ENCODE measurements at places on chromosomes 5 and 9.
A peak's percentile ranks its signal among the peaks of the same experiment; 100 is the strongest.

GRCh38 chr9:95736370-95736769 is 139.1 kb upstream of the ERCC6L2 start:
- no peak for DNase-seq

DNA sequence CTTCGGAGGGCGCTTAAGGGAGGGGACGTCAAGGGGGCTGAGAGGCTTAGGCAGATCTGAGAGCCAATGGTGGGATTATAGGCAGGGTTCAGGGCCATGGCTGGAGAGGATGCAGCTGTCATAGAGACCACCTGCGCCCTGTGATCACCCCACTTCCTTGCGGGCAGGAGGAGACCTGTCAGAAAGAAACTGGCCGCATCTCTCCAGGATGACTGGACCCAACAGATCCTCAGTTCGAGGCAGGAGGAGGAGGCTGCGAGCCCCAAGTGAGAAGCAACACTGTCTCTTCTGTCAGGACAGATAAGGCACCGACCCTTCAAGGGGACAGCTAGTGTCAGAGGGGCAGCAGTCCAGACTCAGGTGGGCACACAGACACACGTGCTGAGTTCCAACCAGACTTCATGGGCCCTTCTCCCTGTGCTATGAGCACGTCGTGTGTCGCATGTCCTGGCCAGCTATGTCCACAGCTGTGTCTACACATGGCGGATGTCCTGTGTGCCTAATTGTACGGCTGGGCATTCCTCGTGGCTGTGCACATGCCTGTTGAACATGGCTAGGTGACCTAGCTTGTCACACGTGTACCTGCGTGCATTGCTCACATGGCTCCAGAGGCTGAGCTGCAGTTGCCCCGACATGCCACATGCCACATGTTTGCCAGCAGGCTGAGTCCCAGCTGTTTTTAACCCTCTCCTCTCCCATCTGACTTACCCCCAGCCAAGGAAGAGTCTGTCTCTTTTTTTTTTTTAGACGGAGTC is 583 bp upstream of the AQP3 start:
- DNase-seq: peak; percentile 39

DNA sequence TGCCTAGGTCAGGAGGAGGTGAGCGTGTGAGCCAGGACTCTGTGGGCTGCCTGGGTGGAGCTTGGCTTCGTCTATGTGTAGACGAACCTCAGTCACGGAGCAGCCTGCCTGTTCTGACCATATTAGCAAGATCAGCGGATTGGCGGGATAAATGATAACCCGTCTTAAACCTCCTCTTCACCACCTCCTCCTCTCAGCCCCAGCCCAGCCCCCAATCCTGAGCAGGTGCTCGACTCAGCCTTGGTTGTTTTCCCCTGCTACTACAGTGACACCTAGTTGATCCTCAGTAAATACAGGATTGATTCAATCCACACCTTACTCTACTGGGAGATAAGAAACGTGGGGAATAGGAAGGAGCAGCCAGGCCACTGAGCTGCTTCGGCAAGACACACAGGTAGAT is 286.1 kb downstream of the IRX2 start:
- no peak for DNase-seq

DNA sequence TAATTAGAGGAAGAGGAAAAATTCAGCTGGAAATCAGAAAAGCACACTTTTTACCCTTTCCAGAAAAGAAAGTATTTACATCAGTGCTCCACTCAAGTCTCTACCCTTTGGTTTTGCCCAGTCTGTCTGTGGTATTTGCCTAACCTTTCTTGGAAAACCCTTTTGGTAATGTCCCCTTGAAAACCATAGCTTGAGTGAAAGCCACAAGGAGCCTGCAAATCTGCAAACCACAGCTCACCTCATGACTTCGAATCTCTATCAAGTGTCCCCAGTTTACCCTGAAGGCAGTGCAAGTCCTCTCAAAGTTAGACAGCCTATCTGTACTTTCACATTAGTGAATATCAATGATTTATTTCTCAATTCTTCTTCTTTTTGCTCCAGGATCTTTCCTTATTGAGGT is 162.1 kb upstream of the TSLP start:
- DNase-seq: peak; percentile 4

DNA sequence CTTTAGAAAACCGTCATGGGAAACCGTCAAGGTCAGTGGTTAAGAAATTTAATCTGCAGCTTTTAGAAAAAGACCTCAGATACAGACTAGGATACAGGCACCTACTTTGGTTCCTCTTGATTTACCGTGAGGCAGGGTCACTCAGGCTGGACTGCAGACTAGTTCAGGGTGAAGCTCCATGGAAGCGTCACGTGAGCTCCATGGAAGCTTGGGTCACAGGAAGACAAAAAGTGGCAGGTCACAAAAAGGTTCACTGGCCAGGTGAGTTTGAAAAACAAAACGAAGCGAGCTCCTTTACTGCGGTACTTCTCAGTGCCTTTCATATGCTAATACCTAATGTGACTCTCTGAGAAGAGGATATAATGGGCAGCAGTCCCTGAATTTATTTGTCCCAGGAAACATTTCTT is 43.0 kb downstream of the PRRC2B start:
- no peak for DNase-seq

GRCh38 chr5:89020926-89021610 is 138.1 kb upstream of the MEF2C start:
- no peak for DNase-seq

- DNase-seq: no peak
Measured at GRCh38 chr9:92293075-92293354, 482 bp downstream of the IARS1 start.

DNA sequence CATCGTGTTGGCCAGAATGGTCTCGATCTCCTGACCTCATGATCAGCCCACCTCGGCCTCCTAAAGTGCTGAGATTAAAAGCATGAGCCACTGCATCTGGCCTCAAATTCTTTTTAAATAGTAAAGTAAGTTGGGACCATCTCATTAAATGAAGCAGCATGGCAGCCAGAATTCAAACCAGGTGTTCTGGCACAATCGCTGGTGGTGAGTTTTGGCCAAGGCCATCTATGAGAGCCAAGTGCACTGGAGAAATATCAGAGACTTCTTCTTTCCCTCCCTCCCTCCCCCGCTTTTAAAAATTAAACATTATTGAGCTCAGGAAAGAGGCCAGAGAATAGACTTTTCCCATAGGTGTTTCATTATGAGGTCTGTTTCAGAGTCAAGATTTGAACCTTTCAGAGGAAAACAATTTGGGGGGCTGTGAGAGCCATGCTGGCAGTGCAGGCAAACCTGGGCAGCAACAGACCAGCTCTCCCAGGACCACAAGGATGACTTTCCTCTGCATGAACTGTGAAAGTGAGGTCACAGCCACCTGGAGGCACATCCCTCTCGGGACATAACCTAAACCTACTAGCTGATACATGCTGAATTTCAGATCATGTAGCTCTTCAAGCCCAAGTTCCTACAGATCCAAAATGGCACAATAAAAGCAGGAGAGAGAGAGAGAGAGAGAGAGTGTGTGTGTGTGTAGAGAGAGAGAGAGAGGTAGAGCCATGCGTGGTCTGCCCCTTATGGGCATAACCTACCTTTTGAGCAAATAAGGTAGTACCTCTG is 94.6 kb upstream of the DMRT1 start:
- DNase-seq: no peak

- DNase-seq: no peak
Measured at GRCh38 chr9:101047848-101048397, 19.4 kb downstream of the PLPPR1 start.

DNA sequence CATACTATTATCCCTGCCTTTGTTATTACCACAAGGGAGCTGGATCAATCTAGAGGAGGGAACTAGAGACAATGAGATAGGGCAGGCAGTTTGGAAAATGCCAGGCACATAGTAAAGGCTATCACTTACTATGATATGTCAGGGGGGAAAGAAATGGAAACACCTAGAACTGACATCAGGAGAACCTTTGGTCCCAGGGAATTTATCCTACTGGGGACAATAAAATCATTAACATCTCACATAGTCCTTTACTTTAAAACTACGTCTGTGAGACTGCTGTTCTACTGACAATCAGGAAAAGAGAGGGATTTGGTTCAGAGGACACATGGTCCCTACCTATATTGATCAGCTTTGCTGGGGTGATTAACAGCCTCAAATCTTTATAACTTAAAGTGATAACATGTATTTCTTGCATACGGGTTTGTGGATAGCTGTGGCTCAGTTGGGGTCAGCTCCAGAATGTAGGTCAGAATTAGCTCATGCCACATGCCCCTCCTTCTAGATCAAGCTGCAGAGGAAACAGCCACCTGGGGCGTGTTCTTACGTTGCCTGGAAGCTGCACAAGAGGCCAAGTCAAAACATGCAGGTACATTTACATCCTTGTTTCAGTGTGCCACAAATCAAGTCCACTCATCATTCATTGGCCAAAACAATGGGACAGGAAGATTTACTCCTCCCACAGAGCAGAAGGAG is 43.9 kb upstream of the ALDOB start:
- no peak for DNase-seq

GRCh38 chr5:72477644-72478043 is 29.6 kb downstream of the ZNF366 start:
- no peak for DNase-seq

DNA sequence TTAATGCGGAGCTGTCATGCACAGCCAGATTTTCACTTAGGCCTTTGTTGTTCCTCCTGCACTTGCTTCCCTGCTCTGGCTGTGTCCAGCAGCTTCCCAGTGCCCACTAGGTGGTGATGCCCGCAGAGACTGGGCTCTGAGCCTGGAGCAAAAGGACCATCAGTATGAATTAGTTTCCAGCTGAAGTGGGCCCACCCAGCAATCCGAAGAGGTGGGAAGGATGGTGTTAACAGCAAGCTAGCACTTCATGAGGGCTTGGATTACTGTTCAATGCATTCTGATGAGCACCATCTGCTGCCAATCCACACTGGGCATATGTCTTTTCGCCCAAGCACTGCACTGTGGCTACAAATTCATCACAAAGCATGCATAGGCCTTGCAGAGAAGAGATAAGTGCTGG is 459.1 kb downstream of the SPOCK1 start:
- DNase-seq: no peak

DNA sequence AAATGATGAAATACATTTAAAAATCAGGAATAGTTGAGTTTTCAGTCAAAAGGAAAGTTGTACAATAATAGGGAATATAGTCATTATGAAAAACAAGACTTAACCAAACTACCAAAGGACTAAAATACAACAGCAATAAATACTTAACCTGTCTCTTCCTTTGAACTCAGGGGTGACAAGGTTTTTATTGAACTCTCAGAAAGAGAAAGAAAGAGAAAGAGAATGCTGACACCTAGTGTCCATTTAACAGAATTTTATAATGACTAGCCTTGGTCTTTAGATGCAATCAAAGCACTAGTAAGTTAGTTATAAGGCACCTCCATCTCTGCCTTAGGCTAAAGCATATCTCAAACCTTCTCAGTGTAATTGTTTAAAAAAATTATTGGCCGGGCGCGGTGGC is 47.5 kb downstream of the UIMC1 start:
- peak; percentile 30 for DNase-seq

DNA sequence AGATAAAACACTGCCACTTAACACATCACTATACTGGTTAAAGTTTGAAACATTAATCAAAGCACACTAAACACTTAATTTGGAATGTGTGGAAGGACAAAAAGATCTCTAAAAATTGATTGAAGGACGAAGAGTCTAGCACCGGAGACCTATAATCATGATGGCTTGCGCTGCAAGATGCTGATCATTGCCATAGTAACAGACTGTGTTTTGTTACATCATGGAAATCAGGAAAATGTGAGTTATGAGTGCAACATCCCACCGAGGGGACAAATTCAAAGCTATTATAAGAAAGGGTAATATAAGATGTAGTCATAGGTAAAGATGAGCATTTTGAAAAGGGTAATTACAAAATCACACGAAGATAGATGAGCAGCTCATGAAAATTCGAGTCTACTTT is 278.8 kb upstream of the CTNND2 start:
- DNase-seq: no peak

- peak; percentile 64 for DNase-seq
Measured at GRCh38 chr5:135462304-135462703, 10.2 kb upstream of the TIFAB start.

GRCh38 chr9:7237473-7238246 is 479.9 kb downstream of the KDM4C start:
- DNase-seq: no peak

DNA sequence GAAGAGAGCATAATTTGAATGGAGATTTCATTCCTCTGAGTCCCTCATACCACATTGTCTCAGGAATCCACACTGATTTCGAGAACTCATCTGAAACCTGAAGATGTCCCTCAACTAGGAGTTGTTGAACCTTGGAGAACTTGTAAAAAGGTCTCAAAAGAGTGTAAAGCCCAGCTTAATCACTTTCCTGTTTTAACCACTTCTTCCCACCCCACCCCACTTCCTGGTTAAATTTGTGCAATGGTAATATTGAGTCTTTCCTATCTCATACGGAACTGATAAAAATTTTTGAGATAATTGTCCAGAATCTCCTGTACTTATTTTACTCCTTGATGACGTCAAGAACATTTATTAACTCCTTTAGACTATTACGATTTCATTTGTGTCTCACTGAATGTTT is 240.7 kb downstream of the ARRDC3 start:
- no peak for DNase-seq

DNA sequence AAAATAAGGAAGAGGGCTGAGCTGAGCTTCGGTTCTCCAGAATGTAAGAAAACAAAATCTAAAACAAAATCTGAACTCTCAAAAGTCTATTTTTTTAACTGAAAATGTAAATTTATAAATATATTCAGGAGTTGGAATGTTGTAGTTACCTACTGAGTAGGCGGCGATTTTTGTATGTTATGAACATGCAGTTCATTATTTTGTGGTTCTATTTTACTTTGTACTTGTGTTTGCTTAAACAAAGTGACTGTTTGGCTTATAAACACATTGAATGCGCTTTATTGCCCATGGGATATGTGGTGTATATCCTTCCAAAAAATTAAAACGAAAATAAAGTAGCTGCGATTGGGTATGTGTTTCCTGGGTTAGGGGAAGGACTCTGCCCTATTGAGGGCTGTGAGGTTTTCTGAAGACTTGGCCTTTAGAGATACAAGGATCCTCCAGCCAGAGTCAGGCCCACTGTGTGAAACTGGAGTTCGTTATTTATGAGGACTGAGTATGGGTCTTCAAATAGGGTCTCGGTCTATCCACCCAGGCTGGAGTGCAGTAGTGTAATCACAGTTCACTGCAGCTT is 3.8 kb downstream of the EGR1 start:
- no peak for DNase-seq

GRCh38 chr5:58108511-58108910 is 351.4 kb downstream of the PLK2 start:
- DNase-seq: no peak

- DNase-seq: no peak
Measured at GRCh38 chr9:98929071-98929470, 14.6 kb upstream of the COL15A1 start.

DNA sequence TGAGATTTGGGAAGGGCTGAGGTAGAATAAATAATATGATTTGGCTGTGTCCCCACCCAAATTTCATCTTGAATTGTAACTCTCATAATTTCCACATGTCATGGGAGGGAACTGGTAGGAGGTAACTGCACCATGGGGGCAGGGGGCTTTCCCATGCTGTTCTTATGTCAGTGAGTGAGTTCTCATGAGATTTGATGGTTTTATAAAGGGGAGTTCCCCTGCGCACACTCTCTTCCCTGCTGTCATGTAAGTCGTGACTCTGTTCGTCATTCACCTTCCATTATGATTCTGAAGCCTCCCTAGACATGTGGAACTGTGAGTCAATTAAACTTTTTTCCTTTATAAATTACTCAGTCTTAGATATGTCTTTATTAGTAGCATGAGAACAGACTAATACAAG is 115.5 kb upstream of the STARD4 start:
- no peak for DNase-seq

GRCh38 chr5:152427721-152428120 is 22.6 kb upstream of the NMUR2 start:
- DNase-seq: no peak

All from activated CD4-positive, alpha-beta T cell treated with anti-CD3 and anti-CD28 coated beads, Interleukin-2, amount 50 U/mL, for 16 hours (primary cell).